ENCODE measurements at places on chromosomes 12 and 14. TPM values are rescaled to one million over a fixed set of nuclear protein-coding genes. Genes with fewer than 3 reads are reported as not detected.

Gene CRACR2A
- total RNA-seq, result 6.8 TPM

Gene AICDA
- 0.46 TPM for total RNA-seq

Gene LUM
- 593 TPM for total RNA-seq

Gene DIABLO
- 44.1 TPM for total RNA-seq

Gene EML1
- total RNA-seq, result 88.0 TPM

Gene STAC3
- total RNA-seq, result 5.9 TPM

Gene SPIC
- not detected for total RNA-seq

Gene DPPA3
- total RNA-seq, result not detected

Gene FITM1
- 0.83 TPM for total RNA-seq

Gene PKP2
- 10.4 TPM for total RNA-seq

Gene BATF
- total RNA-seq, result 7.4 TPM

Gene PARPBP
- 6.1 TPM for total RNA-seq

Gene MSI1
- 0.95 TPM for total RNA-seq

Gene MMP17
- 4.6 TPM for total RNA-seq

Gene ACTR10
- 56.7 TPM for total RNA-seq

Gene RNF34
- 41.4 TPM for total RNA-seq

Gene MEG3
- 8.0 TPM for total RNA-seq

Gene PRICKLE1
- 12.7 TPM for total RNA-seq

Gene LEMD3
- total RNA-seq, result 72.4 TPM

Measured in lung (tissue), 17 donors.